Activated T-helper 1 cell treated with Interleukin-2 at 50 U/mL for 16 hours (primary cell): ENCODE measurements at places on chromosomes 5 and 9.

DNA sequence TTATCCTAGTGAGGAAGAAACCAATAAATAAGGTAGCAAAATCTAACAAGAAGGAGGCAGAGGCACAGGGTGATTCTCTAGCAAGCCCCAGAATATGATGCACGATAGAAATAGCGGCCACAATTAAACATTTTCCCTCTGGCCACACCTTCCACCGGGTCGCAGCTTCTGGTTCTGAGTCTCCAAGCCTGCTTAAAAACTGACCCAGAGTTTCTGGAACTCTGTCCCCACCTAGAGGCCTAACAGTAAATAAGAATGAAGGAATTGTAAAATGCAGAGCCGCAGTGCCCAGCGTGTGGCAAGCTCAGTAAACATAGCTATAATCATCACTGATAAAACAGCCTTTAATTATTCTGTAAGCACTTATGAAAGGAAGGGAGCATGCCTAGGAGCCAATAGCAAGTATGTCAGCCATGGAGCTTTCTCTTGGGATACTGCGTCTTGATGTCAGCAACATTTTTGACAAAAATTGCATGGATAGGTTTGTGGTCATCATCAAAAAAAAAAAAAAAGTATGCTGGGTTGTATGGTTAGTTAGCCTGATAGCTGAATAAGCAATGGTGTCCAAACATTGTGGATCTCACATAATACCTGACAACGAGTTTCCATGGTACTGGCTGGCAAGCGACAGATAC lies 465.5 kb downstream of the DNAH5 start:
- DNase-seq = no peak

- no peak for DNase-seq
Observed at GRCh38 chr9:132516911-132517310, 65.5 kb upstream of the BARHL1 start.

GRCh38 chr9:109990541-109990940 lies 210.5 kb downstream of the PALM2AKAP2 start:
- DNase-seq = no peak

GRCh38 chr9:127318651-127319167 lies 54.1 kb downstream of the GARNL3 start:
- DNase-seq = no peak

GRCh38 chr9:8401961-8402705 lies 602.6 kb upstream of the DMAC1 start:
- DNase-seq = no peak

GRCh38 chr5:5881294-5881693 lies 458.8 kb downstream of the ICE1 start:
- DNase-seq = no peak
